T-helper 1 cell (primary cell): ENCODE measurements at places on chromosomes 6 and 20.

DNA sequence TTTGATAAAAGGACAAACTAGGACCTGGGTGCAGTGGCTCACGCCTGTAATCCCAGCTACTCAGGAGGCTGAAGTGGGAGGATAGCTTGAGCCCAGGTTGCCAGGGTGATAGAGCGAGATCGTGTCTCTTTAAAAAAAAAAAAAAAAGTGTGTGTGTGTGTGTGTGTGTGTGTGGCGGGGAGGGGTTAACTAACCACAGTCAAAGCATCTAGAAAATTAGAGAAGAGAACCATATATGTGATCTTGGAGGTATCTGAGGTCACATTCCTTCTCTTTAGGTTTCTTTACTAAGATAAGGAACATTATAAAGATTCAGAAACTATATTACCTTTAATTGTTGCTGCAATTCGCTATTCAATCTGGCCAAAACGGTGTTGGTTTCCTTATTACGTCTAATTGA is 80.9 kb downstream of the REPS1 start:
- no peak for DNase-seq

- no peak for DNase-seq
Measured at GRCh38 chr6:167995302-167995701, 2.2 kb upstream of the KIF25 start.

- DNase-seq: no peak
Measured at GRCh38 chr6:52420668-52421358, 671 bp downstream of the EFHC1 start.

- DNase-seq: no peak
Measured at GRCh38 chr6:36930483-36930882, 24.1 kb upstream of the PI16 start.

DNA sequence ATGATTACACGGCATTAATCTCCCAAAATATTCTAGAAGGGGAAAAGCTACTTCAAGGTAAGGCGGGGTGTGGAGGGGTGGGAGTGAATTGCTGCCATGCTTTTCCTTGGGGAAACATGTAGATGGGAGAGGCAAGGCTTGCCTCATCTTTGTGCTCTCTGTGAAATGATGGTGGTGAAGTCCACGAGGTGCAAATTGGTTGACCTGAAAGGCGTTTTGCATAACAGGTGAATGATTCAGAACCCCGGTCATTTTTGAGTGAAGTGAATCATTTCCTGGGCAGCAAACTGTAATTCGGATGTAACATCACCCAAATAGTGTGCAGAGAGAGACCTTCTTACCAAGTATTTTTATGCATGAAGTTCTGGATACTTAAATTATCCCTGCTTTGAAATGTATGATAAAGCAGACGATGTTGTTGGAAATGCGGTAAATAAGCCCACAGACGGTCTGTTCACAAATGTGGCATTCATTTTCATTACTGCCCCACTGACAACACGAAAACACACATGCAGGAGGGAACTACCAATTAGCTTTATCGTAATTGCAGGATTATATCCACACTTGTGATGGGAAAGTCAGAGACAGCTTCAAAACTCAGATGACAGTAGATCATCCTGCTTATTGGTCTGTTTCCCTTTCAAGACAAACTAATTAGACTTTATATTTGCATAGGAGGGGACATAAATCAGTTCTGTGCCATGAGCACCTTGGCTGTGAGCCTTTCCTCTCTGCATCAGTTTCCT is 3.0 kb downstream of the CDH4 start:
- no peak for DNase-seq

DNA sequence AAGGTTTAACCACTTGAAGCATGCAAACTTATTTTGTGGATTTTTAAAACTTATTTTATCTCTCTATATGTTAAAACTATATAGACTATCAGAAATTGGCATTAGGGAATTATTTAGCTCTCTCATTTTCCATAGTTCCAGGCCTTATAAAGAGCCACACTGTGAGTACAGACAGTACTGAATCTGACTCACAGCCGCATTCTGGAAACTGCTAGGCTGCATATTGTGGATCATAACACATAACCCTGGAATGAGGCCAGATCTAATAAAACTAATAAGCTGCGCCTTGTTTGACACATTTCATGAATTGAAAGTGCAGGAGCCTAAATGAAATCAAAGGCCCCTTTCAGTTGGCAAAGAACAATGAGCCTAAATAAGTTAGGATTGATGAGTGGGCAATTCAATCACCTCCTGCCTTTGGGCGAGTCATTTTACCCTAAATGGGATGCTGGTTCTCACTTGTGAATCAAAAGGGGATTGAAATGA is 308.4 kb downstream of the PACRG start:
- DNase-seq: no peak

GRCh38 chr6:44539701-44540355 is 152.3 kb downstream of the CDC5L start:
- DNase-seq: no peak

DNA sequence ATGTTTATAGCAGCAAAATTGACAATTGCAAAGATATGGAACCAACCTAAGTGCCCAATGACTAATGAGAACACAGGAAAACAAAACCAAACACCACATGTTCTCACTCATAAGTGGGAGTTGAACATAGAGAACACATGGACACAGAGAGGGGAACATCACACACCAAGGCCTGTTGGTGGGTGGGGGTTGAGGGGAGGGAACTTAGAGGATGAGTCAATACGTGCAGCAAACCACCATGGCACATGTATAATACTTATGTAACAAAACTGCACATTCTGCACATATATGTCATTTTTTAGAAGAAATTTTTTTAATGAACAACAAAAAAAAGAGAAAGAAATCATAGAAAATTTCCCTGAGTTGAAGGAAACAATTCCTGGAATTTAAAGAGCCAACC is 3.9 kb downstream of the EPM2A start:
- no peak for DNase-seq

DNA sequence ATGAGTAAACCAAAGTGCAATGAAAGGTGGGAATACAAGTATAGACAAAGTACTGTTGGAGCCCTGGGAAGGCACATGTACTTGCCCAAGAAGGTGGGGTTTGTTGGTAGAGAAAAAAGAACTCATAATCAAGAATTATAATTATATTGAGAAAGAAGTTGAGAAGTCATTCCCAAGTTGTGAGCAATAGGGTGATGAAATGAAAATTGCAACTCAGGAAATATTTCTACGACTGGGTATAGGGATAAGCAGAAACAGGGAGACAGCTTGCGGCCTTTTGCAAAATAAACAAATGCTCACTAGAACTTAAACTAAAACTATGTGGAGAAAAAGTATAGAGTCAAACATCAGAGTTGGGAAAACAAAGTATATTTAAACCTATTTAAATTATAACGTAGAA is 250.7 kb upstream of the FAM83B start:
- no peak for DNase-seq

GRCh38 chr6:30711758-30712380 is 5.2 kb downstream of the MDC1 start:
- DNase-seq: no peak

DNA sequence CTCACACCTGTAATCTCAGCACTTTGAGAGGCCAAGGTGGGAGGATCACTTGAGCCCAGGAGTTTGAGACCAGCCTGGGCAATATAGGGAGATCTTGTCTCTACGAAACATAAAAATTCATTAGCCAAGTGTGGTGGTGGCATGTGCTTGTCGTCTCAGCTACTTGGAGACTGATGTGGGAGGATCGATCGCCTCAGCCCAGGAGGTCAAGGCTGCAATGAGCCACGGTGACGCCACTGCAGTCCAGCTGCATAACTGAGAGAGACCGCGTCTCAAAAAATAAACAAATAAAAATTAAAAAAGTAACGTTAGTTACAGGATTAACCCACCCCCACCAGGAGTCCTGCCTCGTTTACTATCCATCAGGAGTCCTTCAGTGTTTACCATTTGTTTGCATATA is 345.1 kb downstream of the BTBD3 start:
- no peak for DNase-seq

DNA sequence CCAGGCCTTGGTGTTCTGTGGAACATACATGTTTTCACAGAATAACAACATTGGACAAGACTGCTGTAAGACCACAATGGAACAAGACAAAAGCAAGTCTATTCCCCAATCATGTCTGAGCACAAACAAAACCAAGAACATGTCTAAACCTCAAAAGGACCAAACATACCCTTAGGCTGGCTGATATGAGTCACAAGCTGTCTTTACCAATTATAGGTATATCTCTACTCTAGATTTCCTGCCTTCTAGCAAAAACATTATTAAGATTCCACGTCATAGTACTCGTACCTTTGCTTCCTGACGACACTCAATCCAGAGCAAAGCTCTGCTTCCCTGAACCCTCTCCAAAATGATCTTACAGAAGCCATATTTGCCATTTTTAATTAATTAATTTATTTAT is 15.4 kb upstream of the L3MBTL1 start:
- no peak for DNase-seq

GRCh38 chr20:63419299-63419698 is 53.2 kb downstream of the KCNQ2 start:
- no peak for DNase-seq

- no peak for DNase-seq
Measured at GRCh38 chr6:80988892-80989291, 763.6 kb downstream of the TENT5A start.

DNA sequence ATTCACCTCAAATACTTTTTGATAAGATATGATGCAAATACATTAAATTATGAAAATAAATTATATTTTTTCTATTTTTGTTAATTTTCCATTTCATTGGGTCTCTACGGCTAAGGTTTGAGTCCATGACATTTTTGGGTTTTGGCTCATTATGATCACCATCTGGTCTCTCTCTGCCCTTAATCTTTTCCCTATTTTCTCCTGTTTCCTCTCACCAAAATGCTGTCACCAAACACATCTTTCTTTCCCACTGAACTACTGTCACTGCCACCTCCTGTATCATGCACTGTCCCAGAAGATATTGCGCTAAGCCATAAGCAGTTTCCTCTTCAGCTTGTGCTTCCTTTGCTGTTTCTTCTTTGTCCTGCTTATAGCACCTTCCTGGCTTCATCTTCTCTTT is 42.0 kb upstream of the OGFRL1 start:
- DNase-seq: no peak

GRCh38 chr20:8853805-8854338 is 215.0 kb upstream of the PLCB4 start:
- DNase-seq: peak; percentile 18

- DNase-seq: no peak
Measured at GRCh38 chr20:2749951-2750490, 50.4 kb downstream of the CPXM1 start.

DNA sequence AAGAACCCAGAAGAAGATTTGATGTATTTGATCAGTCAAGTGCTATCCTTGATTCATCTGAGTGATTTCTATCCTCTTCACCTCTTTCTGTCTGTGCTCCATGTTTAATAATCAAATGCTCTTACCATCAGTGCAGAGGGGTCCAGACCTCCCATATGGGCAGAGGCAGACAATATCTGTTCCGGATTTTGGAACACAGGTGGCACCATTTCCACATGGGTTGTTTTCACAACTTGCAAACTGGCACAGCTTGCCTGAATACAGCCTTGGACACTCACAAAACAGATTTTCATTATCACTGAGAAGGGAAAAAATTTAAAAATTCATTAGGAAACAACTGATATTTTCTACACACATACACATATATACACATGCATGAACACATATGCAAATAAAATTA is 228.5 kb downstream of the PHF3 start:
- DNase-seq: no peak

DNA sequence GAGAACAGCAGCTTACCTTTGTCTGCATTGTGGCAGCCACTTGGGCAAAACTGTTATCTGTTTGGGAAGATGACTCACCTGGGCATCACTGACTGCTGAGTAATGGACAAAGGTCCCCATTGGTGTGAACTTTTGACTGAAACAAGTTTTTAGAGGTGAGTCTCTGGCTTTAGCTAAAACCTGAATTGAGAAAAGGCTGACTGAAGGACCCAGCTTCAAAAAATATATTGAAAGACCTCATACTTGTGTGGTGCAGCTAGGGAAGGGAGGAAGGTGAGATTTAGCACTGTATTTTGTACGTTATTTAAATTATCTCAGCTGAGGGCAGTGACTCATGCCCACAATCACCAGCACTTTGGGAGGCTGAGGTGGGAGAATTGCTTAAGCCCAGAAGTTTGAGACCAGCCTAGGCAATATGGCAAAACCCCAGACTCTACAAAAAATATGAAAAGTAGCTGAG is 4.5 kb upstream of the CITED2 start:
- no peak for DNase-seq

- no peak for DNase-seq
Measured at GRCh38 chr6:137465378-137466009, 28.7 kb downstream of the OLIG3 start.

GRCh38 chr6:11731423-11731822 is 47.2 kb downstream of the ADTRP start:
- DNase-seq: no peak

DNA sequence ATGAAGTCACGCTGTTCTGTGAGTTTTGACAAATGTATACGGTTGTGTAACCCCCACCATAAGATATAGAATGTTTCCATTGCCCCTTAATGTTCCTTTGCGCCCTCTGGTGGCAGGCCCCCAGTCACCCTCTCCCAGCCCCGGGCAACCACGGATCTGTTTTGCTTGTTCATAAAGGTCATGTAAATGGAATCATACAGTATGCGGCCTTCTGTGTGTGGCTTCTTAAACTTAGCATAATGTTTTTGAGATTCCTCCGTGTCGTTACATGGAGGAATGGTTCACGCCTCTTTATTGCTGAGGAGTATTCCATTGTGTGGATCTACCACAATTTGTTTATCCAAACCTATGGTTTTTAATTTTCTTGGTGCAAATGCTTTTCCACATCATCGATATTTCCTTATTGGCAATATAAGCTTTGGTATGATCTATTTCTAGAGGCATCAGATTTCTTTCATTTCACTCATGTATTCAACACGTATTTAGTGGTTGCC is 28.4 kb downstream of the LYRM2 start:
- DNase-seq: peak; percentile 48

- no peak for DNase-seq
Measured at GRCh38 chr20:39277185-39277584, 315.0 kb downstream of the DHX35 start.

GRCh38 chr6:24692003-24692402 is 25.1 kb downstream of the ACOT13 start:
- no peak for DNase-seq

DNA sequence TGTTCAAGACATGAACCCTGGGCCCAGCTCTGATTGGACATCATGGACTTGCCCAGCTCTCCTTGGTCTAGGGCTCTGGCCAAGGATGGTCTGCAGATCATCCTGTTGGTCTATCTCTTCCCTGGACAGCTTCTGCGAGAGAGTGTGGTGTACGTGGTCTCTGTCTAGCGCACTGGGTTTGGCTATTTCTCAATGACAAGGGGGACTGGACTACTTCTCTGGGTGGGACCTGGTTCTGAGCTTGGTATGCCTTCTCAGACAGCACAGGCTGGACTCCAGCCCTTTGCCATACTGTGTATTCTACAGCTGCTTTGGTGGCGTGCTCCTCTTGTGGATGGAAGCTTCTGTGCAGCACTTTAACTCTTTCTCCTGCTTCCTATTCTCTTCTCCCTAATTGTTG is 8.5 kb upstream of the RAET1E start:
- DNase-seq: no peak

- no peak for DNase-seq
Measured at GRCh38 chr6:167157863-167158262, at the start of gene GPR31. Gene GPR31, minus strand, starts transcription at chr6:167157980. Its CDS starts 149 bp downstream, at chr6:167157831.

- no peak for DNase-seq
Measured at GRCh38 chr6:158506601-158507000, 53.3 kb upstream of the TMEM181 start.

- no peak for DNase-seq
Measured at GRCh38 chr20:41030061-41030460, 1.4 kb downstream of the TOP1 start.

GRCh38 chr6:105322499-105323225 is 80.2 kb downstream of the PREP start:
- DNase-seq: no peak

- no peak for DNase-seq
Measured at GRCh38 chr6:170087941-170088581, 202.8 kb downstream of the DLL1 start.

- DNase-seq: no peak
Measured at GRCh38 chr6:125445054-125445453, 143.3 kb upstream of the HDDC2 start.
